ENCODE measurements at places on chromosomes 2 and 18. TPM values are rescaled to one million over a fixed set of nuclear protein-coding genes. Genes with fewer than 3 reads are reported as not detected.
A peak's percentile ranks its signal among the peaks of the same experiment; 100 is the strongest.

- peak; percentile 90 for DNase-seq
Observed at GRCh38 chr18:2776601-2777000, 70.2 kb upstream of the EMILIN2 start.

The PDE11A gene
- under 0.01 TPM for total RNA-seq

The SOX11 gene
- not detected for total RNA-seq

DNA sequence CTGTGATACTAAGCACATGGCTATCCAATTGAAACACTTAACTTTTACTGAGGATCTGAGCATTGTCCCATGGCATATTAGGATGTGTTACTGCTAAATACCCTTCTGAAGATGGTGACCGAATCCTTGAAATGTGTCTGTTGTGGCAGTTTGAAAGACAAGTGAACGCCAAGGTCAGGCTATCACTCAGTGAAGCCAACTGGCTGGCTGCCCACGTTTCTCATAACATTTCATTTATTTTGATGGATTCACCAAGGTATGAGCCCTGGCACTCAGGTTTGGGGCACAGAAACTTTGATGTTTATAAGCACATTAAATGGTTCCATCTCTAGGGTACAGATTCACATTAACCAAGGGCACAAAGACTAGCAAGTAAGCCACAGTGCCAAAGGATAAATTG lies 850.3 kb downstream of the DPP10 start:
- DNase-seq = no peak

The ALPP gene
- total RNA-seq = not detected

The RGPD4 gene
- not detected for total RNA-seq

The ERFE gene
- total RNA-seq = 0.13 TPM

GRCh38 chr2:101290711-101291110 lies 17.8 kb downstream of the RNF149 start:
- no peak for DNase-seq

GRCh38 chr2:101277111-101277510 lies 24.4 kb downstream of the CNOT11 start:
- DNase-seq = peak; percentile 40

The UBE2E3 gene
- 26.6 TPM for total RNA-seq

The ASXL2 gene
- total RNA-seq = 7.2 TPM

The LIPG gene
- total RNA-seq = 1.3 TPM

The NCKAP5 gene
- under 0.01 TPM for total RNA-seq

The SLC23A3 gene
- total RNA-seq = 0.89 TPM

DNA sequence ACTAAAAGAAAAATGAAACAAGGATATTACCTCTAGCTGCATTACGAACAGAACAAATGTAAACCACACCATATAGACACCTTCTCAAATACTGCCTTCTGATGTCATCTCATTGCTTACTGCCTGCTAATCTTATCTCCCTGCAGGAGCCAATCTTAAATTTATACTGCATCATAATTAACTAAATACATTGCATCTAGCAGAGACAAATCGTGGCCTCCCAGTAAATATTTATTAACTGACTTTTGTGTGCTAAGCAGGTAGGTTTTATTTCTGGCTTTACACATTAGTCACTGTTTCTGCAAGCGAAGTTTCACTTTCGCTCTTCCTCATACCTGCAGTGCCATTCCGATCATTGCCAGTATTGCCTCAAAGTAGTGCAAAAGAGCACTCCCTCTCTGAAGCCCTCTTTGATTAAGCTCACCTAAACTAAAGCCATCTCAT lies 67.5 kb downstream of the SPATS2L start:
- peak; percentile 4 for DNase-seq

DNA sequence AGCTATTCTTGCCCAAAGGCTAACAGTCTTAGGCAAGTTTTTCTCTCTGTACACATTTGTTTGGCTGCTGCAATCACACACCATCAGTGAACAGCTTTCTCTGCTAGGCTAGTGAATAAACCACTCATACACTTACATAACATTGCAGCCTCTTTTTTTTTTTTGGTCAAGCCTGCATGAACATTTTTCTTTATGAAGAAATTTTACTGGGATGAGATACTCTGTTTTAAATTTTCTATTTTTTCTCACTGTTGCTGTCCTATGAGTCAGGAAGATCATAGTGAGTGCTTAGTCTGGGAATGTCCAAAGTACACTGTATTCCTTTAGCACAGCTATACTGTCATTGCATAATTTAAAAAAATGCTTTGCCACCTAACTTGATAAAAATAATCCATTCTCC lies 58.5 kb downstream of the ROCK1 start:
- DNase-seq = no peak

Data from dermis microvascular lymphatic vessel endothelial cell (primary cell).